ENCODE measurements at places on chromosomes 5 and 9.

DNA sequence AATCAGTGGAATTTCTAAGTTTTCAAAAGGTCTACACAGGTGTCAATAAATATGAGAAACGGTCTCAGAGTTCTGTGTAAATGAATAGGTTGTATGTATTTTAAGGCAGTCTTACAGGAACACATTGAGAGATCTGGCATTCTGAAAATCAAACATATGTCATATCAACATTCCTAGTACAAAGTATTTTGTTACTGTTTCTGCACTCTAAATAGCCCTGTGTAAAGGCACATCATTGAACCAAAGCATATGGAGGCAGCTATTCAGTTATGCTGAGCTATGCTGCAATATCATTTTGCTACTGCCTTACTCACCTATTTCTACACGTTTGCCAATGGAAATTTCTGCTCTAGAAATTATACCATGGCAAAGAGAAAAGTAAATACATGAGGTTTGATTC is 379.1 kb downstream of the KIAA0825 start:
- DNase-seq = no peak

- no peak for DNase-seq
Measured at GRCh38 chr9:21615446-21615845, 133.3 kb upstream of the IFNE start.

DNA sequence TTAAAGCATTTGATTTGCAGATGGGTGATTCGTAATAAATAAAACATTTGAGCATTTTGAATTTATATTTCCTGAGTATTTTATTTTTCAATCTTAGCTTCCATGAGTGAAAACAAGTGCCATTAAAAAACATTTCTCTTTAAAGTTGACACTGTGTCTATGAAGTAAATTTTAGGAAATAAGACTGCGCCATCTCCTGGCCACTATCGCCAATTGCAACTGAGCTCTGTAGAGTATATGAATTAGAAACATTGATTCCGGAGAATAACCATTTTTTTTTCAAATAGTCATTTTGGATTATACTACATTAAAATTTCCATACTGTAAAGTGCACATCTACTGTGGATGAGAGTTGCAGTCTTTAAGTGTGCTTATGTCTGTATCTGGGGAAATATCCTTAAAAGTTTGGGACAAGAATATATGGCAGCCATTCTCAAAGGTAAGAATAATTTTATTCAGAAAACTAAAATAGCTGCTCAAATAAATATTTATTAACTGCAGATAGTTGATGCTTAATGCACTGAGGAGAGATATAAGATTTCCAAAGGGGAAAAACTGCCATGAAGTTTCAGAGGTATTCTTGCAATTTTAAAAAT is 5.9 kb downstream of the DMRTA1 start:
- DNase-seq = peak; percentile 79

DNA sequence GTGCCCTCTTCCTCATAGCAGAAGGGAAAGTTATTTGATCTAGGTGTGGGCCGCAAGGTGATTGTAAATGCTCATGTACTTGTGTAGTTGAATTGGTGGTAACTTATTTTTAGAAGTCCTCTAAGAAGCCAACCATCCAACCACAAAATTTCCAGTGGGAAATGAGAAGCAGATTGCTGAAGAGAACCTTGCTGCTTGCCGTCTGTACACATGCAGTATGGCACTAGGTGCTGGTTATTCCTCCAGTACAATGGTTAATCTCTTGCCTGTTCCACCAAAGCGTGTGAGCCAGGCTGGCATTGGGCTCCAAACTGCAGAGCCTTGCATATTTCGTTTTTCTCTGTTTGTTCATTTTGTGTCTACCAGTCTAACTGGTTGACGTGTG is 28.0 kb downstream of the PIP5K1B start:
- DNase-seq = no peak

DNA sequence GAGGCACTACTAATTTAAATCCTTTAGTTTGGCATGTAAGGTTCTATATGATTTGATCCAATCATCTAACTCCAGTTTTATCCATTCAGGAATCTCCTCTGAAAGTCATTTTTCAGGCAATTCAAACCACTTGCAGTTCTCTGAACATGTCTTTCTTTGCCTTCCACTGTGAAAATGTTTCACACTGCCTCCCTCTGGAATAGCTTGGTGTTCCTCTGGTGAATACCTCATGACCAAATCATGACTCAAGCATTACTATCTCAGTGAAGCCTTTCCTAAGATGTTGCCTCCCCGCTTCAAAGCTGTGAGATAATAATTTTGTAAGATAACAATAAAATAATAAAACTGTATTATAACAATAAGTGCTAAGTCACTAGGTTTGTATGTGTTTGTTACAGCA is 981.1 kb downstream of the DTWD2 start:
- DNase-seq = no peak

DNA sequence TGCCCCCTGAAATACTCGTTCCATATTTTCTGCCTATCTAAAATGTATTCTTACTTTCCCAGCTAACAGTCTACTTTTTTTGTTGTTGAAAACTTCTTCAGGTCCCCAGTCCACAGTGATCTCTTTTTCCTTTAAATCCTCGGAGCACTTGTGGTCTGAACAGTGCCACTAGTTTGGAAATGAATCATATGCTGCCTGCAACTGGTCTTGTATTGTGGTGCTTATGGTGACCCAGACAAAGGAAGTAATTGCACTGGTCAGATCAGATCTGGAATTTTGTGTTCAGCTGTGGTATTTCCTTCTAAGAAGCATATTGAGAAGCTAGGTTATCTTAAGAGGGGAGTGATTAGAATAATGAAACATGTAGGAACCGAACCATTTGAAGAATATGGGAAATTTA is 2.9 kb downstream of the UNC13B start:
- DNase-seq = no peak

DNA sequence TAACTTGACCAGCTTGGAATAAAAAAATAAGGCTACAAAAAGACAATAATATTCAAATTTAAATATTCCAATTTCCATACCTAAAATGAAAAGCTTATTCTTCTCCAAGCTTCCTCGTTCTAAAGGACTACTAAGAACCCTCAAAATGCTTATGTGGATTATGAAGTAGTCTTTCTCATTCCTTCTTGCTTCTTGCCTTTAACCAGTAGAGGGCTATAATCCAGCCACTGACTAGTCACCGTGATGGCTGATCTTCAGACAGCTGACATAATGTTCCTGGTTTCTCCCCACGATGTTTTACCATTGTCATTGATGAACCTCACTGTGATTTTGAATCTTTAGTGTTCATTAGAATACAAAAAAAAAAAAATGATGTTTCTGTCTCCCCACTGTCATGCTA is 515.3 kb downstream of the TLE1 start:
- no peak for DNase-seq

Data from posterior vena cava (tissue), 2 donors.